ENCODE measurements at places on chromosomes 7 and 10. TPM values are rescaled to one million over a fixed set of nuclear protein-coding genes. Genes with fewer than 3 reads are reported as not detected.

GRCh38 chr10:113651021-113651420 is 12.8 kb downstream of the NRAP start:
- no peak for DNase-seq

DNA sequence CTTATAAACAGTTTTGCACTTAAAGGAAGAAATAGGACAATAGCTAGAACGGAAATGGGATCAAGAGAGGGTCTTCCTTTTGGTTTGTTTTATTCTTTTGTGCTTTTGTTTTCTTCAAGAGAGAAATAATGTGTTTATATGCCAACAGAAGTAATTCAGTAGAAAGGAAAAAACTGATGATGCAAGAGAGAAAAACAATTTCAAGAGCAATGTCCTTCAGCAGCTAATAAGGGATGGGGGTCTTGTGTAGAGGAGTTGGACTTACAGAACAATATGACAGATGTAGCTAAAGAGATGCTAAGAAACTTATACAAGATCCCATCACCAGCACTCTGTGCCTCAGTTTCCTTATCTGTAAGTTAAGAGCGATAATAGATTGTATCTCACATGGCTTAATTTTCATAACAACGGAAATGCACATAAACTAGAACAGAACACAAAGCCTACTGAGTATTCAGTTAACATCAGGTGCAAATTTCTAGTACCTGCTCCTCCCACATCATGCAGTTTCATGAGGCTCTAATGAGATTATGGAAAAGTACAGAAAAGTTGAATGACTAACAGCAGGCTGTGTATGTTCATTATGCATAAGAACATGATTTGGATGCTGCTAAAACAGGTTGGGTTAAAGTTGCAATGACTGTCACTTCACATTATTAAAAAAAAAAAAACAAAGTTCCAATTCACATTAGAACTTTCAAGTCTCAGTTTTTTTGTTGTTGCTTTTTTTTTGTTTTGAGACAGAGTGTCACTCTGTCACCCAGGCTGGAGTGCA is 17.2 kb downstream of the HERPUD2 start:
- DNase-seq = no peak

DNA sequence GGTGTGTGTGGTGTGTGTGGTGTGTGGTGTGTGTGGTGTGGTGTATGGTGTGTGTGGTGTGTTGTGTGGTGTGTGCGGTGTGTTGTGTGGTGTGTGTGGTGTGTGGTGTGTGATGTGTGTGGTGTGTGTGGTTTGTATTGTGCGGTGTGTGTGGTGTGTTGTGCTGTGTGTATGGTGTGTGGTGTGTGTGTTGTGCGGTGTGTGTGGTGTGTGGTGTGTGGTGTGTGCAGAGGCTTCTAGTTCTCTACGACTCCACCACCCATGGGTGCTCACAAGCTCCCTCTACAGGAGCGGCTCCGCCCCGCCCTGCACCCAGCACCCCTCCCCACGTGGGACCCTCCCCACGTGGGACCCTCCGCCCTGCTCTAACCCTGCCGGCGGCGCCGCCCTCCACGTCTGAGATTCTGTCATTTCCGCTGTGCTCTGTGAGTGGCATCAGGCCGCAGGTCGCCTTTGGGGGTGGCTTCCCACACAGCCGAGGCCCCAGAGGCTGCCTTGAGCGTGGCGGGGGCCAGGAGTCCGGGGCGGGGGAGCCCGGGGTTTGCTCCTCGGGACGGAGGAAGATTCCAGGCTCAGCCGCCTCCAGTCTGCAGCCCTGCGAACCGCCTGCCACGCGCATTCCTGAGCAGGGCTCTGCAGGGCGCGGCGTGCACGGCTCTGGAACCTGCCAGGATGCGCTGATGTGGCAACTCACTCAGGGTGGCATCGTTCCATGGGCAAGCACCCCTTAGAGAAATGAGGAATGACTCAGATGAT is 37.0 kb upstream of the DNAJB6 start:
- peak; percentile 95 for DNase-seq

- DNase-seq = no peak
These were observed 52.3 kb downstream of the ADARB2 start for GRCh38 chr10:1684991-1685390.

GRCh38 chr10:113709221-113709838 is 29.6 kb downstream of the CASP7 start:
- peak; percentile 71 for DNase-seq

DNA sequence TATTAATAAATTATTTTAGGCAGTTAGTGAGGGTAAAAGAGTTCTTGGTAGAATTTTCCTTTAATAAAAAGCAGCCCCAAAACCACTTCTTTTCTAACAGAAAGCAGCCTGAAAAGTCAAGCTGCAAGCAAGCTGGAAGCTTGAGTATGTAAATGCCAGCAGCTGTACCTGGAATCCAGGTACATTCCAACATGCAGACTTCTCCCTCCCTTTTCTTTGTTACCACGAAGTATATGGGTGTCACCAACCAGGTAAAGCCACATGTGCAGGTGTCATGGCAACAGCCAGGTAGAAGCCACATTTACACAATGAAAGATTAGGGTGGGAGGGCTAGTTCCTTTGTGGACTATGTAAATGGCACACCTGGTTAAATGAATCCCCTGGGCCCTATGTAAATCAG is 114.6 kb downstream of the EPC1 start:
- DNase-seq = no peak

GRCh38 chr7:154837622-154838021 is 165.3 kb downstream of the PAXIP1 start:
- DNase-seq = no peak

- no peak for DNase-seq
These were observed 1222.1 kb upstream of the AUTS2 start for GRCh38 chr7:68376131-68376661.

DNA sequence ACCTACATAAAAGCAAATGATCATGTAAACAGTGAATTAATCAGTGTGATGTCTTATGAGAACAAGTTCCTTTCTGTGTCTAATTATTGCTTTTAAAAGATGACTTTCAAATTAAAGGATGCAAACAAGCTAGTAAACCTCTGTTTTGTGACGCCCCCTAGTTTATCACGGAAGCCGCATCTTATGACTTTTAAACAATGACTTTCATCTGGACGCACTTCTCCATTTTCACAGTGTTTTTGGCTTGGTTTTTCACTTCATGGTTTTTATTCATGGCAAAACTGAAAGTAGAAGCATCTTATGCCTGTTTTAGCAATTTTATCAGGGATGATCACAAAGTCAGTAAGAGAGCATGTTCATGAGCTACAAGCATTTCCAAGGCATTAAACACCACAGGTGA is 35.0 kb downstream of the ITGA8 start:
- DNase-seq = no peak

GRCh38 chr7:43632746-43633145 is 49.8 kb downstream of the STK17A start:
- no peak for DNase-seq

The LRIT1 gene
- not detected for total RNA-seq

The AOC1 gene
- total RNA-seq = not detected

The SPDYE11 gene
- not detected for total RNA-seq

The CPEB3 gene
- total RNA-seq = 0.69 TPM
